ENCODE measurements at places on chromosomes 3 and 15.
A peak's percentile ranks its signal among the peaks of the same experiment; 100 is the strongest.

DNA sequence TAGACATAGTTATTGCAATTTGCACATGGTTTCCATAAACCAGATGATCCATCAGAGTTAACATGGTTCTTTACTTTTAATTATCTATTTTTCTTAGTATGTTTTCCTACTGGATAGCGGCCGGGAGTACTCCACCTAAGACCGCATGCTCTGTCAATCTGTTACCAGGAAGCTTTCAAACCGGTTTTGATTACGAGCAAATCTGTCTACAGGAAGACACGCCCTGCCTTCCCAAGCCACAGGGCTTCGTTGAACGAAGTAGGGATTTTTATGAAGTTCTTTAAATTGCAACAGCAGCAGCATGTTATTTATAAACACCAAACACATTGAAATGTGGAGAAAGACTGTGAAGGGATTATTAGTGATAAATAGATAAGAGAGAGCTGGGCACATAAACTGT, 283.3 kb upstream of the ROBO2 start:
- DNase-seq = no peak

DNA sequence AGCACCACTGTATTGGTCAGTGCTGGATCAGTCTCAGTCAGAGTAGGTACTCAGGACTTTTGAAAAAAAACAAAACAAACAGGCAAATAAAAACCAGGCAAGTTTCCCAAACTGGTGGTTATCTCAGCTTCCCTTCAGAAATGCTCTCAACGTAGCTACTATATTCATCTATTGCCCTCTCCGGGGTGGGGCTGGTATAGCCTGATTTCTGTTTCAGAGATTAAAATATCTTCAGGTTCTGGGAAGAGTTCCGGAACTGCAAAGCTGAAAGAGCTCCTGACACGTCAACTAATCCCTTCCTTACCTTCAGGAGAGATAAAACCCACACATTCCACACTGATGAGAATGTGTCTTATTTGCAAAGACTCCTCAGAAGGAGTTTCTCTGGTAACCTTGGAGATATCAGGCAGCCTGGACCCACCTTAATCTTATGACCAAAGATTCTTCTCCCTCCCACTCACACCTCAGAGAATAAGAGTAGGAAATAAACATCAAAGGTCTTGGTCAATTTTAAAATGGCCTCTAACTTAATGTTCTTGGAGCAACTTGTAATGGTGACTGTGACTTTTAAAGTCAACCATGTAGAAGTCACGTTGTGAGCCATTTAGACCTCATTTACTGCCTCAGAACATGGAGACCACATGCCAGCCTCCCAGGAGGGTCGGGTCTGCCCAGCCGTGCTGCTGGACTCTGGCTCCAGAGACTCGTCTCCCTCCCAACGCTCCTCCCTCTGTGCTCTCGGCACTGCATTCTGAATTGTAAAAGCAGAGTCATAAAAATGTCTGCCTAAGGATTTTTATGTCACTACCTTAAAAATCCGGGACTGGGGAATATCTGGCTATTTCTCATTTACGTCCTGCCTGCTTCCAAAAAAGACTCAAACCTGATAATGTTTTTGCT, 53.8 kb downstream of the CDCP1 start:
- no peak for DNase-seq

DNA sequence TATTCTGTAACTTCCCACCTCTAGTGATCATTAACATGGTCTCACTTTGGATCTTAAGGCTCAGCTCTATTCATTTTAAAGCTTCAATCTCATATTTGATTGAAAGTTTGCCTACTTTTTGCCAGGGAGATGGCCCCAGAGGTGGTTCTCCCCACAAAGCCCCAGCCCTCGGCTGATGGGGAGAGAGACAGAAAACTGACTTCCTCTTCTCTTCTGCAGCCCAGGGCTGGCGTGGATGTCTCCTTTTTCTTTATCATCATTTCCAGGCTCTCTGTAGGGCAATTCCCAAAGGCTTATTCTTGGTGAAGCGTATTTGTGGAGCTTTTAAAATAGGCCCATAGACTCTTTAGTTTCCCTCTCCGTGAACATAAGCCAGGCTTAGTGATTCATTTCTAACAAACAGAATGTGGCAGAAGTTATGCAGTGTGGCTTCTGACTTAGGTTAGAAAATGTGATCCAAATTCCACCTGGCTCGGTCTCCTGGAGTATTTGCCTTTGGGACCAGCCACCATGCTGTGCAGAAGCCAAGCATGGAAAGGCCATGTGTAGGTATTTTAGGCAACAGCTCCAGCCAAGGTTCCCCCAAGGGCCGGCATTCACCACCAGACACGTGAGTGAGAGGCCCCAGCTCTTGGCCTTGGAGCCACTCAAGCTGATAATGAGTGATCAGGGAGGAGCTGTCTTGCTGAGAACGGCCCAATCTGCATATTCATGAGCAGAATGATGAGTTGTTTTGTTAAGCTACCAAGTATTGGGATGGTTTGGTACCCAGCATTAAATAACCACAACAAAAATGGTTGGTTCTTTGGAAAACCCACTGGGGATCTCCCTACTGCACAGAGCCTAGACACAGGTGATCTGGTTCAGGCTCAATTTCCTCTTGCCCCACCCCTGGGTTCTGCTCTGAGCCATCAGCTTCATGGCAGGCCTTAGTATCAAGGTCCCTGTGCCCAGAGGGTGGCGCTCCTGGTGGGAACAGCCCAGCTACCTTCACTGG, 353.2 kb upstream of the PROK2 start:
- no peak for DNase-seq

DNA sequence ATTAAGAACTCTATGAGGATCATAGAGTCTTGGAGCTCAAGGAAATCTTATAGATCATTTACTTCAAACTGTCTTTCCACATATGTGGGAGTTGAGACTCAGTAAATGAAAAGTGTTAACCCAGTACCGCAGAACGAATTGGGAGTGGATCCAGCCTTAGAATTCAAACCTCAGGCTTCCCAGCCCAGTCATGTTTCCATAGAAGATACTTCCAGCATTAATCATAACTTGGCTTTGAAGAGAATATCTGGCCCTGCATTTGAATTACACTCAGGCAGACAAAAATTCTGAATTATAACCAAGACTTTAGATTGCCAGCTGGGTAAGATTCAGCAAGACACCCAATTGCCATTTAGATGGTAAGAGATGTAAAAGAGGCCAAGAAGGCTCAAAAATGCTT, 972.0 kb downstream of the TUSC7 start:
- DNase-seq = no peak

DNA sequence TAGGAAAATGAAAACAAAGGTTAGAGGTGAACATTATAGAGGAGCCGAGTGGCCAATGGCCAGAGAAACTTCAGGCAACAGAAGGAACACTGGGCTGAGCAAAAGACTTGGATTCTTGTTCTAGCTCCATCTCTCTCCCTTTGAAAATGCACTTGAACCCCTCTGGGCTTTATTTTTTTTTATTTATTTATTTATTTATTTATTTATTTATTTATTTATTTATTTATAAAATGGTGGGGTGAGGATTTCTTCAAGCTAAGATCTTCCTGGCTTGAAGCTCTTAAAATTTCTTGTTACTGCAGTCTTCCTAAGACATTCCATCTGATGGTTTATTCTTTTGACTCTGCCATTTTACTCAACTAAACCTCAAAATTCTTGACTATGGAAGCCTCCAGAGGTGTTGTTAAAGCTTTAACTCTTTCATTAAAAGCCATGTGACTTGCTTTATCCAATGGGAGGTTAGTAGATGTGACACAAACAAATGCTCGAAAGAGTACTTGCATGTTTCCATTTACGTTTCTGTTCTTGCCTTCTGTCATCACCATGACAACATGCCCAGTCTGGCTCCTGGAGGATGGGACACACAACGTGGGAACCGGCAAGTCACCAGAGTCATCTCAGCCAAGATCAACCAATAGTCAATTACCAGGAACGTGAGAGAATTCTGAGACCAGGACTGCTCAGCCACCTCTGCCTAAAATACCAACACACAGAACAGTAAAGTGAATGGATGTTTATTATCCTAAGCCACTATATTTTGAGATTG, 325.2 kb upstream of the CTNNB1 start:
- DNase-seq = no peak

DNA sequence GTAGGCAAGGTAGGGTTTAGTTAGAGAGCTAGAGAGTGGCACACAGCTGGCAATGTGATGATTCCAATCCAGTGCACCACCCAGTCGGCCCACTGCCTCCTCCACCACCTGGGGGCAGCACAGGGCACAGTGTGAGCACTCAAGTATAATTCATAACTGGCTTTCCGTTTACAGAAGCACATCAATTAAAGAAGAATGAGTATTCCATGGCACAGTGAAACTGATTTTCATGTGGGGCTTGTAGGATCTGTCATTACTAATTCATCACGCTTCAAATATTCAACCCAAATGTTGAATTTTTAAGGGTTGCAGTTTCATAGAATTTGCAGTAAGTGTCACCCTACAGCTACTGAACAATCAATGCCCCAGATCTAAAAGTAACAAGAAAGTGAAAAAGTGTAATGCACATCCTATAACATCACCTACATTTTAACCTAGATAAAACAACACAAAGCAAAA, 149.9 kb downstream of the IGSF11 start:
- DNase-seq = peak; percentile 67

GRCh38 chr3:116181159-116181558, 264.1 kb downstream of the LSAMP start:
- DNase-seq = no peak

DNA sequence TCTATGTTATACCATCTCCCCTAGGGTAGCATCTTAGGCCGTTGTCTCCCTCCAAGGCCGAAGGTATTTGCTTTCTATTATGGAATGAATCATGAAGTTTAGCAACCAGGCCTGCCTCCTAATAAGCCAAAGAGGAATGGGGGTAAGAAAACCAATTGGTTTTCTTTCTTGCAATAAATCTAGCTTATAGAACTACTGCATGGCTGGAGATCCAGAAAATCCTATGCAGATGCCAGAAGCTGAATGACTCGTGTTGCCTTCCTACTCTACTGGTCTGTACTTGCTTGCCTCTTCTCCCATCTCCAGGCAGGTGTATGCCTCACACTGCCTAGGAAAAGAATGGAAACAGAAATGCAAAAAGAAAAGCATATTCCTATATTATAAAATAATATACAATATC, 31.1 kb upstream of the IL16 start:
- no peak for DNase-seq

- DNase-seq = no peak
These were observed 6.5 kb upstream of the CILP start for GRCh38 chr15:65217526-65218482.

DNA sequence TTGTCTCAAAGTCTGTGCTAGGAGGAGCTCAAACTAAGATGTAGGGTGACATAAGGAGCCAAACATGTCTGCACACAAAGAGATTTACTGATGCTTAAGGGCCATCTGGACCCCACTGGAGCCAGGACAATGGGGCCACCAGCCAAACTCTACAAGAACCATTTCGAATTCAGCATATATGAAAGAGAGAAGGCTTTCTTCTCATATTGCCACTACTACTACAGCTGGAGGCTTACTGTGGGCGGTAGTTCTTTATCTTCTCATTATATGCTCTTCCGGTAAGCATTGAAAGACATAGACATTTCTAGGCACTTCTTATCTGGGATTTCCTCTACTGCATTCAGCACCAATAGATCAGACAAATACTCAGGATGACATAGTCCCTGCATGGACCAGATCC, 404.4 kb upstream of the PROK2 start:
- DNase-seq = no peak

- DNase-seq = no peak
These were observed 905.8 kb downstream of the IGSF11 start for GRCh38 chr3:118128886-118129285.

GRCh38 chr3:38684546-38684945, 35.1 kb upstream of the SCN5A start:
- peak; percentile 15 for DNase-seq

GRCh38 chr15:22902046-22902445, 63.6 kb downstream of the NIPA2 start:
- DNase-seq = no peak

DNA sequence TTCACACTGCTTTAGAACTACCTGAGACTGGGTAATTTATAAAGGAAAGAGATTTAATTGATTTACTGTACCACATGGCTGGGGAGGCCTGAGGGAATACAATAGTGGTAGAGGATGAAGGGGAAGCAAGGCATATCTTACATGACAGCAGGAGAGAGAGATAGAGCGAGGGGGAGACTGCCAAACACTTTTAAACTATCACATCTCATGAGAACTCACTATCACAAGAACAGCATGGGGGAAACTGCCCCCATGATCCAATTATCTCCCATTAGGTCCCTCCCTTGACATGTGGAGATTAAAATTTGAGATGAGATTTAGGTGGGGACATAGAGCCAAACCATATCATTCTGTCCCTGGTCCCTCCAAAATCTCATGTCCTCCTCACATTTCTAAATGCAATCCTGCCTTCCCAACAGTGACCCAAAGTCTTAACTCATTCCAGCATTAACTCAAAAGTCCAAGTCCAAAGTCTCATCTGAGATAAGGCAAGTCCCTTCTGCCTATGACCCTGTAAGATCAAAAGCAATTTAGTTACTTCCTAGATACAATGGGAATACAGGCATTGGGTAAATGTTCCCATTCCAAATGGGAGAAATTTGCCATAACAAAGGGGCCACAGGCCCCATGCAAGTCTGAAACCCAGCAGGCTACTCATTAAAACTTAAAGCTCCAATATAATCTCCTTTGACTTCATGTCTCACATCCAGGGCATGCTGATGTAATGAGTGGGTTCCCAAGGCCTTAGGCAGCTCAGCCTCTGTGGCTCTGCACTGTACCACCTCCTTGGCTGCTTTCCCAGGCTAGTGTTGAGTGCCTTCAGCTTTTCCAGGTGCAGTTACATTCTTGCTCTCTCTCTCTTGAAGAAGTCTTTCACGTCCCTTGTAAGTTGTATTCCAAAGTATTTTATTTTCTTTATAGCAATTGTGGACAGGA, 481.7 kb upstream of the TGFBR2 start:
- no peak for DNase-seq

- DNase-seq = no peak
These were observed 145.0 kb downstream of the STAC start for GRCh38 chr3:36525115-36525801.

DNA sequence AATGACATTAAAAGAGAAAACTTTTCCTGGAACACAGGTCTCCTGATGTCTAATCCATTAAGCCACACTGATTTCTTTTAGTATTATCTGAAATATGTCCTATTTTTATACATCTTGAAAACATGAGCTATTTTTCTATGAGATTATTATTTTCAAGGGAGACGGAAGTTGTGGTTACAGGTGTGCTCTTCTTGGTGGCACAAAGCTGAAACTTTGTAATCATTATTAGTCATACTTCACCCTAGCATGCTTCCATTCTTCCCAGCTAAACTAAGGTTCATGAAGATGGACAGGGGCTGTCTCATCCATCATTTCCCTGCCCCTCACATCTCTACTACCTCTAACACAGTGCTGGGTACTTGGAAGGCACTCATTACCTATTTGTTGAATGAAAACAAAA, 85.6 kb upstream of the POU1F1 start:
- DNase-seq = no peak

DNA sequence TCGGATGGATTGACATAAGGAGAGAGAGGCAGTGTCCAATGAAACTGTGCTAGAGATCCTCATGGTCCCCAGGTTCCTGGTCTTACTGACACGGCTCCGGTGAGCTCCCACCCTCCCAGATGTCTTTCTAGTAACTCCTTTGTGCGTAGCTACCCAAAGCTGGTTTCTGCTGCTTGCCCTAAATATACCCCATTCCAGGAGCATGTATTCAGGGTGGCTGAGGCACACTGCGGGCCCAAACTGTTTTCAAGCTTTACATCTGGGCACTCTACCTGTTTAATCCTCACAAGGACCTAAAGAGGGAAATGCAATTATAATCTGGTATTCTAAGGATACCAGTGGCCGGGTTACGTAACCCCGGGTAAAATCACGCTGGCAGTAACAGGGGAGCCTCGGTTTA, 161.2 kb upstream of the NSMCE3 start:
- DNase-seq = no peak

GRCh38 chr3:161392853-161393252, 21.5 kb upstream of the SPTSSB start:
- DNase-seq = no peak

- DNase-seq = no peak
These were observed 430.6 kb downstream of the FOXP1 start for GRCh38 chr3:71152892-71153265.

Measured in suppressor macrophage treated with lipopolysaccharide for 1 hour (primary cell).